ENCODE measurements at places on chromosomes 4 and X.

DNA sequence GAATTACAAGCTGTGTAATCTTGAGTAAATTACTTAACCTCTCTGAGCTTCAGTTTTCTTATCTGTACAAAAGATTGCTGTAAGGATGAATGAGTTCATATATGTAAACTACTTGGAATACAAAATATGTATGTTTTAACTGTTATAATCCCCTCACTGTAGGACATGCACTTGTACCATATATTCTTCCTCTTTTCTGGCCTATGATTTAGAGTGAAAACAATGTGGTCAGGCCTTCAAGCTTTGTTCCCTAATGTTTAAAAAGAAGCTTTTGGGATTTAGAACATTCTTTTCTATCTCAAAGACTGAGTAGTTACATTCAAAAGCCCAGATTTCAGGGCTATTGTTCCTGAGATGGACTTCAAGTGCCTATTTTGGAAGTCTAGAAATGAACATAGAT is 26.7 kb upstream of the GPRIN3 start:
- DNase-seq = no peak

- no peak for DNase-seq
These were observed 100.9 kb upstream of the RADX start for GRCh38 chrX:106510713-106511403.

- no peak for DNase-seq
These were observed 58.1 kb upstream of the MAP9 start for GRCh38 chr4:155434904-155435303.

GRCh38 chr4:12221031-12221430 is 792.3 kb upstream of the HS3ST1 start:
- no peak for DNase-seq

- no peak for DNase-seq
These were observed 6.7 kb upstream of the CD38 start for GRCh38 chr4:15771216-15772058.

GRCh38 chr4:58514299-58514698 is 1404.1 kb upstream of the IGFBP7 start:
- no peak for DNase-seq

DNA sequence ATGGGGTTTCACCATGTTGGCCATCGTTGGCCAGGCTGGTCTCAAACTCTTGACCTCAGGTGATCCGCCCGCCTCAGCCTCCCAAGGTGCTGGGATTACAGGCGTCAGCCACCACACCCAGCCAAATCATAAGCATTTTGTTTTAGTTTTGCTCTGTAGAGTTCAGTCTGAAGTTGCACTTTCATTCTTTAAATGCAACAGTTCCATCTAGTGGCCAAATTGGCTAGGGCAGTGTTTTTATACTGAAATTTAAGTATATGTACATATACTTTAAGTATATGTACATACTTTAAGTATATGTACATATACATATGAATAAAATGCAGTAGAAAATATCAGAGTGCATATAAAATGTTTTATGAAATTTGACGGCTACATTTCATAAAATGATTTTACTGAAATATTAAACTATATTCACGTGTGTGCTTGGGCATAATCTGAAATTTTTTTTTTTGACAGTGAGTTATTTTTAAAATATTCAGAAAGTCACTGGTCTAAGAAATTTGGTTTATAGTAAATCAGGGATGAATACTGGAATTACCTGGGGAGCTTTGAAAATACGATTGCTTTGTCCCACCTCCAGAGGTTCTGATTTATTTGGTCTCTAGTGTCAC is 145.5 kb downstream of the NWD2 start:
- DNase-seq = no peak

DNA sequence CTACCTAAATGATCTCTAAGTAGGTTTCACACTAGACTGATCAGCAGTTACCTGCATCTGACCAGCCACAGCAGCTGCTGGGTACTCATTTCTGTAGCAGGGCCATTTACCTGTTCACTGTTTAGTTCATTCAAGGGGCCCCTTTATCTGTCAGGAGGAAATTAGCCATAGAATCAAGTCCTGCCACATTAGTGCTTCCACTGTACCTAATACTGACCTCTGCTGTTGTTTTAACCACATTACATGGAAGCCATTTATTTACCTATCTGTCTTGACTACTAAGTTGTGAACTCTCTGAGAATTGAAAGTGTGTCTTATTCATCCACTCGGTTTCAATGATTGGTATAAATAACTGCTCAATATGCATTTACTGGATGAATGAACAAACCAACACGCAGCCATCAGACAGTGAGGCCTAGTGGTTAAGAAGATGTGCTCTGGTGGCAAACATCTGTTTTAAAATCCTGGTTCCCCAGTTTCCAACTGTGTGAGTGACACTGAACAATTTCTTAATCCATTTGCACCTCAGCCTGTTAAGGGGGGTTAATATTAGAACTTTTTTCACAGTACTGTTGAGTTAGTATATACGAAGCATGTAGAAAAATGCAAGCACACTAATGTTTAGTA is 30.0 kb upstream of the ANXA5 start:
- DNase-seq = no peak

GRCh38 chr4:62901101-62901500 is 1508.1 kb downstream of the TECRL start:
- no peak for DNase-seq

DNA sequence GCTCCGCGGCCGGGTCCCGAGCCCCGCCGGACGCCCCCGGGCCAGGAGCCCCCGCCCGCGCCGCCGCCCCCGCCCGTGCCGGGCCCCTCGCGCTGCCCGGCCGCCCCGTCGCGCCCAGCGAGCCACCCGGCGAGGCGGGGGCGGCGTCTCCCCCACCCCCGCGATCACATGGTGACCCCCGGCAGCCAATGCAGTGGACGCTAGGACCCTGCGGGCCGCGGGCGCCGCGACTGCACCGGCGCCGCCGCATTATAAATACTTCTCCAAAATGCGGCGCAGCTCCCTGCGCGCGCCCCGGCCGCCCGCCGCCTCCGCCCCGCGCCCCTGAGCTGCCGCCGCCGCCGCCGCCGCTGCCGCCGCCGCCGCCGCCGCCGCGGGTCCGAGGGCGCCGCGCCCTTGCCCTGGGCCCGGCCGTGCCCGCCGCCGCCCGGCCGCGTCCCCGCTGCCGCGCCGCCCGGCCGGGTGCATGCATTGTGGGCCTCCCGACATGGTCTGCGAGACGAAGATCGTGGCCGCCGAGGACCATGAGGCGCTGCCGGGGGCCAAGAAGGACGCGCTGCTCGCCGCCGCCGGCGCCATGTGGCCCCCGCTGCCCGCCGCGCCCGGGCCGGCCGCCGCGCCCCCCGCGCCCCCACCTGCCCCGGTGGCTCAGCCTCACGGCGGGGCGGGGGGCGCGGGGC is at the start of gene NAT8L:
TSS of gene NAT8L (plus strand) at position 282 of the 680 bp plus-strand sequence. CDS start at position 467, 185 bp downstream.
- no peak for DNase-seq

- no peak for DNase-seq
These were observed 12.9 kb downstream of the NHSL2 start for GRCh38 chrX:71923516-71923915.

GRCh38 chr4:53590187-53590586 is 1.1 kb downstream of the LNX1 start:
- DNase-seq = no peak

DNA sequence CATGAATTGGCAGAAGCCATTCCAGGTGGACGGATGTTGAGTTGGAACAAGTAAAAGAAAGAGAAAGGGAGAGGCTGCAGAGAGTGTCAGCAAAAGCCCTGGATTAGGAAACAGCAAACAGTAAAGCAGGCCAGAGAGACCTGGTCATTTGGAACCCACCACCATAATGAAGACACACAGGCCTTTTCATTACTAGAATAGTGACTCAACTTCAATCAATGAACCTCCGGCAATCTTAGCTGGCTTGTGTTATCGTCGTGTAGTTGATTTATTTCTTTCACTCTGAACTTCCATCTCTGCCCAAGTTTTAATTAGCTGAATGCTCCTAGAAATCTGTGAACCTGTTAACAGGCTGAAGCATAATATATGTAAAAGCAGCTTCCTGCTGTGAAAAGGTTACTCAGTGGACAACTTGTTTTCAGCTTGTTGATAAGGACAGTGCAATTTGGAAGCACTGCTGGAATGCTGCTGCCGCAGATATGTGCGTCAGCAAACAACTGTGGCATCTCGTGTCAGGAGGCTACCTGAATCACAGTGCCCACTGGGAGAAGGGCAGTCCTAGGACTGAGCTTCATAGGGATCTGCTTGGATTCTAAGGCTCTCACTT is 68.8 kb downstream of the SPANXN4 start:
- no peak for DNase-seq

DNA sequence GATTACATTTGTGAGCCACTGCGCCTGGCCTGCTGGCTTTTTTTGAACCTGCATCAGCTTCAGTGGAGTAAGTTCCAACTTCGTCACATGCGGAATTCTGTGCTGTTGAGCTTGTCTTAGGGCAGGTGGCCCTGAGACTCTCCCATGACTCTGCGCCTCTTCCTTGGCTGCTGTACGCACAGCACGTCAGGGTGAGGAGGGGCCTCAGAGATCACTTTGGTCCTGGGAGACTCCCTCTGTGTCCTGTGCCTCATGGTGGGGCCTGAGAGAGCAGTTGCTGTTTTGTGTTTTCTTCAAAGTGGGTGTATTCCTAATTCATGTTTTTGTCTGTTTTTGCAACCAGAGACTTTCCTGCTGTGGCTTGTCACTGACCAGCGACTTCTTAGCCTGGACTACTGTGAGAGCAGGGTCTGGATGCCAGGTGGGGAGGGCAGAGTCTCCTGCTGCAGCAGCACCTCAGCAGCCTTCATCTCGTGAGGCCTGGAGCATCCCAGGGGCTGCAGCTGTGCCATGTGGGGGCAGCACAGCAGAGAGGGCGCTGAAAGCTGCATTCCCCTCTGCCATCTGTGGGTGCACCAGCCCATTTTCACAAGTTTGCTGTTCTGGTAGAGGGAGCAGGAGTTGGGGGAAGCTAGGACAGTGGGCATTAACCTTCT is 107.8 kb downstream of the TNIP2 start:
- no peak for DNase-seq

- DNase-seq = no peak
These were observed 113.3 kb downstream of the PDS5A start for GRCh38 chr4:39864391-39864790.

DNA sequence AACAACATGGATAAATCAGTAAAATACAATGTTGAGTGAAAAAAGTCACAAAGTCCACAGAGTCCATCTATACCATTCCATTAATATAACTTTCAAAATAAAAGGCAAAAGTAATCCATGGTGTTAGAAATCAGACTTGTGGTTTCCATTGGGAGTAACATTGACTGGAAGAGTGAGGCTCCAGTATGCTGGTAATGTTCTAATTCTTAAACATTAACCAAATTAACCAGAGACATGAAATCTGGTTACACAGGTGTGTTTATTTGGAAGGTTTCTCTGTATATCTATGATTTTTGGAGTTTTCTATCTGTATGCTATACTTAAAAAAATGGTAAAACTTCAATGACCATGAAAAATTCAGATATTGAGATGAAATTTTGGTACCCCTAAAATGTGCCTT is 42.6 kb downstream of the SULT1B1 start:
- no peak for DNase-seq

- DNase-seq = no peak
These were observed 98.8 kb upstream of the STOX2 start for GRCh38 chr4:183806341-183806740.

DNA sequence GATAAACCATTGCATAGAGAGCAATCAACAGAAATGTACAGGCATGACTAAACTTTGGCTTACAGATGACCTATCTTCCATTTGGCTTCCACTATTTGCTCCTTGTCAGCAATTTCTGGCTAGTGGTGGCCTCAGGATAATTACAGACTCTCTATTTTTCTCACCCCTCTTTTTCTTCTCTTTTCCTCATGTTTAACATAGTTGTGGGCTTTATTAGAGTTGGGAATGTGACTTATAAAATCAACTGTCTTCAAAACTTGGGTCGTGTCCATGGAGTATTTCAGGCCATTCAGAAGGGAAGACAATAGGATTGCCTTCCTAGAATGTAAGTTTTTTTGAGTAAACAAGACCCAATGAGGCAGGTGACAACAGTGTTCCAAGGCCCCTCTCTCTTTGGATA is 236.2 kb downstream of the FRAS1 start:
- no peak for DNase-seq

DNA sequence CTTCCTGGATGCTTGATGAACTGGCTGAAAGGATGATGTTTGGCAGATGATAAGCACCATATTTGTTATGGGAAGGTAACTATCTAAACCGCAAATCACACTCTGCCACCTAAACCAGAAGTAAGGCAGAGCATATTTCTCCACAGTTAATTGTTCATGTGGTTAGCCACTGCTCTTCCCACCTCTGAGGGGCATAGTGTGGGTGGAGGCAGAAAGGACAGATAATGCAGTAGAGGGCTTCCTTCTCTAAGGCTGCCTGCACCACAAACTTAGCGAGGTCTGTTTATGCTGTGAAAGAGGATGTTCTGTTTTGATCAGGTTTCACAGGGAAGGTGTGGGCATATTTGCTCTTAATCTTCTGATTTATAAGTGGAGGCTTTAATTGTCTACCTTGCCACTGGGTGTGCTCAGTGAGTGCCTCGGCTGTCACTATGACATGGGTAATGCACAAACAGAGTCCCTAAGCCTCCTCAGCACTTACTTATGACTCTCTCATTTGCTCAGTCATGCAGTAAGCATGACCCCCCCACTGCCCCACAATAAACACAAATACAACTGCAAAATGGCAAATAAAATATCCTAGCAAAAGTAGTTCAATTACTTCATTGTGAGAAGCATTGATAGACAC is 401.0 kb downstream of the TMA16 start:
- no peak for DNase-seq
